ENCODE measurements at places on chromosomes 7 and 10.
A peak's percentile ranks its signal among the peaks of the same experiment; 100 is the strongest.

GRCh38 chr7:38215735-38216670 is 38.0 kb downstream of the STARD3NL start:
- DNase-seq: peak; percentile 86

DNA sequence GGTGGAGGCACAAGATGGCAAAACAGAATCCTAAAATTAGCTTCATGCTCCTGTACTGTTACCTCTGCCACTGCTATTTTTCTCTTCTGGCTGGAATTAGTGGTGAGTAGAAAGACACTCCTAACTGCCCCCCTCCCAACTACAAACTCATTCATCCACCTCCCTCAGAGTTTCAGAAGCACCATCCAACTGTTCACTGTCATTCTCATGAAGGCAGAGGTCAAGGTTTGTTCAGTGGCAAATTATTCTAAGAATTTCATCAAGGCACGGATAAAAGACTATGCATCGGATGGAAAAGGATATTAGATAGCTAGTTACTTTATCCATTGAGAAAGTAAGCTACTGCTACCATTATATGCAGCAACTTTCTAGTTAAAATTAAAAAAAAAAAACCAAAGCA is 59.7 kb downstream of the LRGUK start:
- DNase-seq: no peak

DNA sequence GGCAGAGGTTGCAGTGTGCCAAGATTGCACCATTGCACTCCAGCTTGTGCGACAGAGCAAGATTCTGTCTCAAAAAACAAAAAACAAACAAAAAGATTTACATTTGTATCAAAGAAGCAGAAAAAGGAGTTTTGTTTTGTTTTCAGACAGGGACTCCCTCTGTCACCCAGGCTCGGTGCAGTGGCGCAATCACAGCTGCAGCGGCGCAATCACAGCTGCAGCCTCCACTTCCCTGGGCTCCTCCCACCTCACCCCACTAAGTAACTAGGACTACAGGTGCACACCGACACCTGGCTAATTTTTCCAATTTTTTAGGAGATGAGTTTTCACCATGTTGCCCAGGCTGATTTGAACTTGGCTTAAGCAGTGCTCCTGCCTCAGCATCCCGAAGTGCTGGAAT is 1.8 kb downstream of the ARMC10 start:
- DNase-seq: no peak

DNA sequence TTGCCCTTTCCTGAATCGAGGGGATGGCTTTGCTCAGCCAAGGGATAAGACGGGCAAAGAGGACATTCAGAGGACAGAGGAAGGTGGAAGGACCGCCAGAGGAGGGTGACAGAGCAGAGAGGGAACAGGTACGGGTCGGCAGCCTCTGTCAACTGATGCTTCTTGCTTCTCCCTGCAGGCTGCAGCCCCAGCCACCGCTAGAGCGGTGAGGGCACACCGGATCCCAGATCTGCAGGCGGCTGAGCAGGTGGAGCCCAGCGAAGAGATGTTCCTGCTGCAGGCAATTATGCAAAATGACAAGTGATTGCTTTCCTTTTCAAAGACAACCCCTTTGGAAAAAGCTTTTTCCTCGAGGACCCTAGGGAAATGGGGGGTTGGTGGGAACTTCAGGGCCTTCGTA is 181.9 kb upstream of the ANKRD30A start:
- no peak for DNase-seq

- no peak for DNase-seq
These were observed 646.4 kb downstream of the GRM8 start for GRCh38 chr7:126606331-126606730.

DNA sequence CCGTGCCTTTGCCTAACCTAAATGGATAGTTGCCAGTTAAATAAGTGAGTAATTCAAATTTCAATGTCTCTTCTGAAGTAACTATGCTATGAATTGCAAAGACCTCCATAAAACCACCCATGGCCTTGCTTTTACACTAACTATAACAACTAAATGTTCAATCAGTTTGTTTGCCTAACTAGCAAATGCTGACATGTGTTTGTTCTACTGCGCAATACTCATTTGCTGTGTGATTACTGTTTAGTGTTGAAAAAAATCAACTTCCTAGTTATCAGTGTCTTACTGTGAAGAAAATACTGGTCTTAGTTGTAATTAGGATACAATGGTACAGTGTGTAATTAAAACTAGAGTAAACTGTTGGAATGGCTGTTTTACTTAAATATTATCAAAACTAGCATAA is 47.3 kb upstream of the GATAD1 start:
- no peak for DNase-seq

- DNase-seq: no peak
These were observed 190.8 kb upstream of the PRKCQ start for GRCh38 chr10:6770846-6771245.

- no peak for DNase-seq
These were observed 6.6 kb downstream of the AFAP1L2 start for GRCh38 chr10:114397651-114398145.

GRCh38 chr7:128745706-128746105 is 6.5 kb downstream of the CALU start:
- no peak for DNase-seq

DNA sequence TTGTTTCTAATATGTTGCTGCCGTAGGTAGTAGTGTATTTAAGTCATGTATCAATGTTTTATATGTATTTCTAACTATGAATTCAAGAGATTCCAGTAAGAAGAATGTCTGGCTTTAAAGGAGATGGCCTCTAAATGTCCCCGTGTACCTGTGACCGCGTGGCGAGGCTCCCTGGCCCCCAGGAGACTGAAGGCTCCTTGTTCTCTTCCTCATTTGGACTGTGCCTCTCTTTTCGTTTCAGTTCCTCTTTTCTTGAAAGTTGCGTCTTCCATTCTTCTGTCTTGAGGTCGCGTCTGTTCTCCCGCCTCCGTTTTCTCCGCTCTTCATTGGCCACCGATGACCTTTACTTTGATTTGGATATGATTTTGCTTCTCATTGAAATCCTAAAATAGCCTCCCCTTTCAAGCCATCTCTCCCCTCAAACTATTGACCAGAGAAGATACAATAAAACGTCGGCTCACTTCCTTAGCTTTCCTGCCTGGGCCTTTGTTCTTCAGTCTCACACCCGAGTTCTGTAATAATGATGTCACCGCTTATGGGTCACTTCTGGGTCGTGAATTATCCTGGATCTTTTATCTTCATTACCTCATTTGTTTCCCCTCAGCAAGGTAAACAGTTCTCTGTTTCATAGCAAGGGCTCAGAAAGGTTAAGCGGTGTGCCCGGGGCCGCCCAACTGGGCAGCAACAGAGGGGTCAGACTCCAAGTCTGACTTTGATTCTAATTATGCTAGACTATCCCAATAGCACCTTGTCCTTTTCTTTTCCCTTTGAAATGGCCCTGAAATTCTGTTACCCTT is 28.7 kb downstream of the WIPI2 start:
- peak; percentile 4 for DNase-seq
